ENCODE measurements at places on chromosomes 5 and 9.

DNA sequence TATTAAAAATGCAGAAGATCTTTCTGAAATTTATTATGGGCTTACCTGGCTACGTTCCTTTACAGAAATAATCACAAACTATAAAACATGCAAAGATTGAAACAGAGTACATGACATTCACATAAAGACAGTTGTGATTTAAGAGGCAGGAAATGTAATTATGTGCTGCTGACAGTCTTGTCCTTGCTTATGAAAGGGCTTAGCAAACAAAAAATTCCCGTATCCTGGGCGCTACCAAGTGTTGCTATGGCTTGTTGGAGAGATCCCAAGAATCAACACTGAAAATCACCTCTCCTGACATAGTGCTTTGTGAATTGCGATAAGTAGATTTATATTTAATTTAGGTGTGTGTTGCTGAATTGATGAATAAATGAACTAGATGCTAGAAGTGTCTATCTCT, 352.5 kb upstream of the C9orf72 start:
- no peak for DNase-seq

DNA sequence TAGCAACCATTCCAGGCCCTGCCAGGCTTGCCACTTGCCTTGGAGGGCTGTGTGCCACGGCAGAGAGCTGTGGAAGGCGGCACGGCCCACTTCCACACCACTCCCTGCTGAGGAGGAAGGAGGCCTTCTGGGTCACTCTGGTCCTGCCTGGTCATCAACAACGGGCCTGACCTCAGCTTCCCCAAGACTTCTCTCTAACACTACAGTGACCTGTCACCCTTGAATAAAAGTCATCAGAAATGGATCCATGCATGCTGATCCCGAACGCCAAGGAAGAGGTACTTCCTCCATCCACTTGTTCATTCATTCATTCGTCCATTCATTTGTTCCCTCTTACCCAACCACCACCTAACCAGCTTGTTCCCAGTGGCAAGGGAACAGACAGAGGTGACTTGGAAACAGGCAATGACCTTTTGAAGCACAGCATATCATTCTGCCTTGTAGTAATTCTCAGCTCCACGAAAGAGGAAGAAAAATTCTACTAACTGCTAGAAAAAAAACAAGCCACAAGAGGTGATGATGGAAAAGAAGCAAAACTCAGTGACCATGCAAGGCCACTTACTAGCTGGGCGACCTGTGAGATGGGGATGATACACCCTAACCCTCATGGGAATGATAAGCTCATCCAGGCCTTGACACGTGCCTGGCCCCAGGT, 58.6 kb downstream of the STK10 start:
- DNase-seq, result no peak

DNA sequence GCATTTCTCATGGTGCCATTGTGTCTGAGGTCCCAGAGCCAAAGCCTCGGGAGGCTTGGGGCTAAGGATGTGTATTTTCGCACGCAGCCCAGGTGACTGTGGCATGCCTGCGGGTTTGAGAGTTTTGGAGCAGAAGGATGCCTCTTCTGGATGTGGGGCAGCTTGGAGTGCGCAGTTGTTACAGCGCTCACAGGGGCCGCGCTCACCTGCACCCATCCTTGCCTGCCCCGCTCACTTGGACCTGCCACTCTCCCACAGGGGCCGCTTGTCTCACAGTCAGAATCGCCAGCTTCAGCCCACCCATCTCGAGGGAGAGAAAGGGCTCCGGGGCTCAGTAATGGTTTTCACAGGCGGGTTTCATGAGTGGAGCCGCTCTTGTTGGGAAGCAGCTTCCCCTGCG, 132.9 kb downstream of the MVB12B start:
- no peak for DNase-seq

DNA sequence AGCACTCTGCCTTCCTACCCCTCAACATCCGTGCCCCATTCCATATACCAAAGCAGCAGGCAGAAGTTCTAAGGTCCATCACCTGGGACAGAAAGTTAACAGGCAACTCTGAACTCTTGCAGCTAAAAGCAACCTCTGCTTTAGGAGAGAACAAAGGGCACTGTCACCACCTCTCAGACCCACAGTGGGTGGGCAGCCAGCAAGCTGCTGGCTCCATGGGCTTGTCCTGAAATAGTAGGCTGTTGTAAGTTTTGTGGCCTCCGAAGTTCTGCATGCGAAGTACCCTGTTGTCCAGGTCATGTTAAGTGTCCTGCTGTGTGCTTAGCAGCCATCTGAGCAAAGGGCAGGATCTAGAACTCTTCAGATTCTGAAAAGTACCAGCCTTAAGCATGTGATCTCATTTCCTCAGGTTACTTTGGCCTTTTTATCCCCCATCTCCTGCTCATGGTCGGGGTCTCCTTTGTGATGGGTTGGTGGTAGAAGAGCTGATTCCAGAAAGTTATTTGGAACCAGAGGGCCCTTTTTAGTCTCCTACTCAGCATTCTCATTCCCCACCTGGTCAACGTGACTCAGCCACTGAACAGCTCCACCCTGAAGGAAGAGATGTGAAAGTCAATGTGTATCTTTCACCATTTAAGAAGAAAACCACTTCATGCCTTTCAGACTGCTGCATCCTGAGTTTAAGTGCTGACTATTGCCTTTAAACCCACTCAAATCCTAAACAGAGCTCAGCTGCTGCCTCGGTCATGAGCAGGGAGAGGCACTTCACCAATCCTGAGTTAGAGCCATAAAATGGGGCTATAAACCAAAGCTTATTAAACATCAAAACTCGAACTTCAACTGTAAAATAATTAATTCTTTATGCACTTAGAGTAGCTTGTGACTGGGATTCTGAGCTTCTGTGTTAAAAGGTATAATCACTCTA, 121.4 kb downstream of the DPYSL3 start:
- DNase-seq, result no peak

GRCh38 chr9:27310582-27310981, 13.6 kb upstream of the EQTN start:
- DNase-seq, result no peak

GRCh38 chr5:168401880-168402279, 84.4 kb upstream of the RARS1 start:
- DNase-seq, result no peak

DNA sequence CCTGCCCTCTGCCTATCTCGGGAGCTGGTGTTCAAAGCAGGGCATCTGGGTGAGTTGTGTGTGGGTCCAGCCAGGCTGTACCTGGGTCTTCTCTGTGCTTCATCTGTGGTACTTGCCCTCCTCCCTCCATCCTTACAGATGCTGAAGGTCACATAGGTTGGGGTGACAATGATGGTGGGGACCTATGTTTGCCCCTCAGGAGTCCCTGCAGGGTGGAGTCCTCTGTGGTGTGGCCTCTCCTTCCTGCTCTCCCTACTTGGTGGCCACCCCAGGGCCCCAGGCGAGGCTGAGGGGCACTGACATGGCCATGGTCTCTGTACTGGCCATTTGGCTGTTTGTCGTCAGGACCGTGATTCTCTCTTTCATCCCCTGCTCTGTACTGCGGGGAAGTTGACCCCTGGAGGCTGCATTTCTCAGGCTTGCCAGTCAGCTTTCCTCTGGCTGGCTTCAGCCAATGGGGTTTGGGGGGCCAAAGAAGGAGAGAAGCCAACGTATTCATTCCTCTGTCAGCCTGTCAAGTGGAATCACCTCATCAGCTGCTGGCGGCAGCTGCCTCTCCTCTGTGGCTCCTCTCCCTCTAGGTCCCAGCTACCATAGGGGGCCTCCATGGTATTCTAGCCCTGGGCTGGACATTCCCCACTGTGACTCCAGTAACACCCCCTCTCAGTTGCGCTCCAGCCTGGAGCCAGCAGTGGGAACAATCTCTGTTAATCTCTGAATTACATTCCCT, 4.6 kb downstream of the DCANP1 start:
- DNase-seq, result no peak

DNA sequence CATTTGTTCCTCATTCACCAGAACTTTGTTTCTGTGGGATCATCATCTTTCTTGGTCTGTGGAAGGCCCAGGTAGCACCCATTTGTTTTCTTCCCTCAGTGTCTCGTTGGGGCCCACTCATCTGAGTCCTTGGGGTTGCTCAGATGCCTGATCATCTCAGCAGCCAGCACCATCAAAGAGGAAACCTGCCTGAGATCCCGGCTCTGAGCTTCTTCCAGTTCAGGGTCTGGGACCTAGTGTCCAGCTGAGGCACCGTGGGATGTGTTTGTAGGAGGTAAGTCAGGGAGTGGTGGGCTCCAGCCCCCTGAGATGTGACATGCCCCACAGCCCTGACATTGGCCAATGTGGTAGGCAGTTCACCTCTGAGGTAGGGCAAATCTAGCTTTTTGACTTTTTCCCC, 9.4 kb upstream of the CD180 start:
- no peak for DNase-seq

DNA sequence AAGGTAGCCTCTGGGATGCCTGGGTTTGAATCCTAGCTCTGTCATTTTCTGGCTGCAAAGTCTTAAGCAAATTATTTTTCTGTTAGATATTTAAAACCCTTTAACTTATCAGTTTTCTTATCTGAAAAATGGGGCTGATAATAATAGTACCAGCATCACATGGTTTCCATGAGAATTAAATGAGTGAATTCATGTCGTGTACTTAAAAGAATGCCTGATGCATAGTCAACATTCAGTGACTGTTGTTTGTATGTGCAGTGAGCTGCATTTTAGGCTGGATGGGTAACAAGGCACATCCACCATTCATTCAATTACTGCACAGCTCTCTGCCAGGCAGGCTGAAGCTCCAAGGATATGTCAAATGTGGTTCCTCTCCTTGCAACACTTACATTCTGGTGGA, 122.0 kb downstream of the PPP2R2B start:
- DNase-seq, result no peak

- no peak for DNase-seq
These were observed 327.1 kb upstream of the MPDZ start for GRCh38 chr9:13606586-13606985.

- no peak for DNase-seq
These were observed 683.4 kb upstream of the MEF2C start for GRCh38 chr5:89566340-89566739.

DNA sequence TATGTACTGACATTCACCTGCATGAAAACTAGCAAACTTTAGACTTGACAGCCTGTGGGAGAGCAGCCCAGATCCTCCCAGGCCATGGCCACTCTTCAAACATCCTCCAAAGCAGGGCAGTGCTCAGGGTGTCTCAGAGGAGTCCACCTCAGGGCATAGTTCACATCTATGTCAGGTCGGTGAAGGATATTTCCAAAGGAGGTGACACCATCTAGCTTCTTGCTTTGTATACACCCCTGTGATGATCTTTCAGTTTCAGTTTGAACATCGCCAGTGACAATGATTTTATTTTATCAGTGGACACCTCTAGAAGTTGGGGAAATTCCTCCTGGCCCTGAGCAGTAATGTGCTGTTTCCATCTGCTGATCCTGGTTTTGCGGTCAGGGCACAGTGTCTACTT, 20.1 kb downstream of the CDK20 start:
- no peak for DNase-seq

DNA sequence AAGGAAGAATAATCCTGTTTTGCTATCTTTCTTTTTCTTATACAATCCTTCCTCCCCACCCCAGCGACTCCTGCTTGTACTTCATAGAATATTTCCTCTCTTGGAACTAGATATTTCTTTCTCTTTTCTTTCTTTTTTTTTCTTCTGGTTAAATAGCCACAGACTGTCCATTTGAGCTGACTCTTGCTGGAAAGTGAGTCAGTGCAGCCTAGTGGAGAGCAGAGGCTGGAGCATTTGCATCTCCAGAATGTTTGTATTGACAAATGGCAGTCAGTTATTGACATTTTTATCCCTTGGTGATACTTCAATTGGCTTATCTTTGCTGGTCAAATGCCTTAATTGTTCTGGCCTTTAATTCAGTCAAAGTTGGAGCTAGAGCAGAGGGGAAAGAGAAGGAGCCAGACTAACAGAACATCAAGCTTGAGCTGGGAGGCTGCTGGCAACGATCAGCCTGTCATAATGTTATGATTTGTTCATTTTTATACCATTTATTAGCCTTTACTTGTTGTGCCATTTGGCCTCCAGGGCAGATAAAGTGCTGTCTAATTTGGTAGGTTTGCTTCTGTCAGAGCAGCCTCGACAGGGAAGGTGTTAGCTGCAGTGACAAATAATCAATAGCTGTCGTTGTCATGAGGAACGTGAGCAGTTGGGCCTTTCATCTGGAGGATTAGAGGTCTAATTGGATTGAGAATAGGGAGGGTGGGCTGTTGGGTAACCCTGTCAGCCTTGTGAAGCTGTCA, 69.0 kb downstream of the INVS start:
- DNase-seq, result no peak

DNA sequence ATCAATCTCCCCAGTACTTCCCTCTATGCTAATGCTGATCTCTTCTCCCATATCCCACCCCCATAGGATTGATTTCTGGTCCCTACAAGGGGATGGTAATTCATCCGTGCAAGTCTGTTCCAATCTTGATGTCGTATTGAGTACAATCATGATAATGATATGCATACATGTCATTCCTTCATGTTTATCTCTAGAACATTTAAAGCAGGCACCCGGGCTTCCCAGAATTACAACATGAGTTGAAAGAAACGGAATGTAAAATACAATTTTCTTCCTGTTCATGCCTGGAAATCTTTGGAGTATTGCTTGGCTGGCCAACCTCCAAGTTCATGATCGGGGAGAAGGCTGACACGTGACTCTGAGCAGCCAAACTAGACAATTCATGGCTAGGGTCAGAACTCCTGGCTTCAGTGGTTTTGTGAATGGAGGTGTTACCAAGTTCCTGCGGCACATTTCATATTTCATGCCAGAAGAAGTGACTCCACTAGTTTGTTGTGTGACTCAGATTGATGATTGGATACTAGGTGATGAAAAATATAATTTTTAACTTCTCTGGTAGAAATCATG, 66.6 kb downstream of the C9orf152 start:
- no peak for DNase-seq

GRCh38 chr9:119526698-119527097, 157.5 kb upstream of the BRINP1 start:
- DNase-seq, result no peak

DNA sequence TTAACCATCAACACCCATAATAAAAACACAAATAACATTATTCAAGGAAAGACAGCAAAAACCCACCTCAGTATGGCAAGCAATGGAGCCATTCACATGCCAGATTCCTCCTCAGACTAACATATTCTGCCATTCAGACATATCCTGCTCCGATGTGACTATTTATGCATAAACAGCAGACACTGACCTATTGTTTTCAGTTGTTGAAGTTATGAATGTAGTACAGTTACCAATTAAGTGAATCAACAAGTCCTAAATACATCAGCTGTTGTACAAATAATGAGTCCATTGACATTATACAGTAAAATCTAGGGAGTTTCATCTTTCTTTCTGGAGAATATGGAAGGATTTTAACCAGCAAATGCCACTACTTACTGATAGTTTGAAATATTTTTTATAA, 131.7 kb downstream of the DENND1A start:
- DNase-seq, result no peak

- no peak for DNase-seq
These were observed 9.8 kb upstream of the CPEB4 start for GRCh38 chr5:173878224-173878967.
